ENCODE measurements at places on chromosomes 2 and 18.

DNA sequence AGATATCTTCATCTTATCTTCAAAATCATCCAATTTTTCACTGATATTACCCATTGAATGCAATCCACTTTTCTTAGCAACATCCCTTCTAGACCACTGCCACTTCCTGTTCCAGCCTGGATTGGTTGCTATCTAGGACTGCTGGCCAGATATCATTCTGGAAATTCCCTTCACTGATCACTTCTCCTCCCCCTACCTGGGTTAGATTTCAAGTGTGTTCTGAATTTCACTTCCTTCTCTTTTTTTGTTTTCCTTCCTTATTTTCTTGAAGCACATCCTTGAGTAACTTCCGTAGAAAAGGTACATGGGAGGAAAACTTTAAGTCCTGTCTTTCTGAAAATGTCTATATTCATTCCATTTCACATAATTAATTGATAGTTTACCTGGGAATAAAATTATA is 82.0 kb upstream of the IL1R2 start:
- DNase-seq = no peak

- no peak for DNase-seq
Measured at GRCh38 chr2:238104691-238105371, 4.7 kb downstream of the ESPNL start.

- no peak for DNase-seq
Measured at GRCh38 chr18:62284637-62285036, 40.5 kb upstream of the TNFRSF11A start.

DNA sequence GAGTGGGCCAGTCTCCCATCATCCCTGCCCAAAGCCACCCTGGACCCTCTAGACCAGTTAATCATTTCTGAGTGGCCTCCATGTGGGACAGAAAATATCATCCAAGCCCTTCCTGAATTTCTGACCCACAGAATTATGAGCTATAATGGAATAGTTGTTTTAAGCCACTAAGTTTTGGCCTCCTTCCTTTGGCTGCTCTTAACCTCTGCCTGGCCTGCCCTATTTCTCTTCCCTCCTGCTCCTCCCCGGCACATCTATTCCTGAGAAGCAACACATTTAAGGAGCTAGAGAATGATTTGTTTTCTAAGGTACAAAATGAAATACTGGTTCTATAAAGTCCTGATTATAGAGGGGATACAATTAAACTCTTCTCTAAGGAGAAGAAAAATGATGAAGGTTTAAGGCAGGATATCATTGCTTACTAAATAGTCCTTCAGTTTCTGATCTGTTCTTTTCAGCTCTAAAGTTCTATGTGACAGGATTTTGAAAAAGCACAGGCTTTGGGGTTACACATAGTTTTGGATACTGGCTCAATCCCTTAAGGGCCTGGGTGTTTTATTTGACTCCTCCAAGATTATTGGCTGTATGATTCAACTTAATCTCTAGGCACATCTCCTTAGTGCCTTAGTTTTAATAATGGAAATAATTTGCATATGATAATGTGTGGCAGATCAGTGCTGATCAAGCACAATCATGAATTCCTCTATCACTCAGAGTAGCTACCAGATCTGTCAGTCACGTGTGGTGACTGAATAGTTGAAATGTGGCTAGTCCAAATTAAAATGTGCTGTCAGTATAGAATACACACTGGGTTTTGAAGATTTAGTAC is 240.3 kb downstream of the VAPA start:
- DNase-seq = no peak

GRCh38 chr2:27378096-27378808 is 2.3 kb downstream of the ZNF513 start:
- no peak for DNase-seq

- no peak for DNase-seq
Measured at GRCh38 chr2:107712857-107713256, 113.8 kb upstream of the RGPD4 start.

- no peak for DNase-seq
Measured at GRCh38 chr2:86225581-86225980, 26.3 kb downstream of the MRPL35 start.

GRCh38 chr18:13366131-13366530 is 147.6 kb downstream of the LDLRAD4 start:
- peak; percentile 20 for DNase-seq

- DNase-seq = peak; percentile 23
Measured at GRCh38 chr2:203484266-203485112, 50.6 kb downstream of the RAPH1 start.

- no peak for DNase-seq
Measured at GRCh38 chr2:103880081-103880834, 973.7 kb upstream of the POU3F3 start.

DNA sequence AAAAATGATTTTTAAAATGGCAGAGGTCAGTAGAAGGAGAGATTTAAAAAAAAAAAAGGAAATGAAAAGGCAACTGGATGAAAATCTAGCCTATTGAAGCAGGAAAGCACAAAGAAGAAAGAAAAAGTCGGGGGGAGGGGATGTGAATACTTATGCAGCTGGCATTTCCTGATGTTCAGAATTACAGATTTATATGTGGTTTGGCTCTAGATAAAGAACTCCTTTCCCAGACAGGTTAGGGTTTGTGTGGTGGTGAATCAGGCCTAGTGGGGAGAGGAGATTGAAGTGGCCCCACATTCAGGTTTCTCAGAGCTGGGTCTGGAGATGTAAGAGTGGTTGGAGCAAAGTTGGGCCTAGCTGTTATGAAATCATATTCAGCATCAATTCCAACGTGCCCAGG is 394.4 kb downstream of the FIGN start:
- DNase-seq = no peak

- DNase-seq = no peak
Measured at GRCh38 chr2:193279361-193279760, 1084.6 kb upstream of the TMEFF2 start.

DNA sequence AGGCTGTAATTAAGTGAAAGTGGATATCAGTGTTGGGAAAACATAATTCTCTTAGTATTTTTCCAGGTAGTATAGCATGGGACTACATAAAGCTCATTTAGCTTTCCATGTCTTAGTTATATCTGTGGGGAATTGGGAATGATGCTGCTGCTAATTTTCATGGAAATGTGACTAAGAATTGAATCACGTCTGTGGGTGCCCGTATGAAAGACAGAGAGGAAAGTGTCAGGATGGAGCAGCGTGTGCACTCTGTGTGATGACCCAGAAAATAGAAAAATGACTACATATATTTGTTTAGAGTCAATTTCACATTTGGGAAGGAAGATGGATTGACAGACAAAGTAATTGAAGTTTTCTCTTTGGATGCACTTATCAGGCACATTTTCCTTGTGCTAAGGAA is 212.1 kb downstream of the PTPRM start:
- no peak for DNase-seq

DNA sequence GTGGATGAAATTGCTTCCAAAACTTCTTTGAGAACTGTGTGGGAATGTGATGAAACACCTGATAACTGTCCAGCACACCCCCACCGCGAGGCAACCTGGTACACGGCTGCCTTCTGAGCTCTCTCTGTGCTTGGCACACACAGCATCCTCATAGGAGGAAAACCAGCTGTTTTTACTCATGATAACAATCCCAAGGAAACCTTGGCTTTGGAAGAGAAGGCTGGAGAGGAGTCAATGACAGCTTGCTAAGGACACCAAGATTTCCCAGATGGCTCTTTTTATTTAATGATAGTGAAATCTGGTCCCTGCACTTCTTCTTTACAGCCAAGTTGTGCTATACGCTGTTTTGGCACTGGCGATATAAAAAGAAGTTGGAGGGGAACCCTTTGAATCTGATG is 232.5 kb upstream of the FN1 start:
- no peak for DNase-seq

DNA sequence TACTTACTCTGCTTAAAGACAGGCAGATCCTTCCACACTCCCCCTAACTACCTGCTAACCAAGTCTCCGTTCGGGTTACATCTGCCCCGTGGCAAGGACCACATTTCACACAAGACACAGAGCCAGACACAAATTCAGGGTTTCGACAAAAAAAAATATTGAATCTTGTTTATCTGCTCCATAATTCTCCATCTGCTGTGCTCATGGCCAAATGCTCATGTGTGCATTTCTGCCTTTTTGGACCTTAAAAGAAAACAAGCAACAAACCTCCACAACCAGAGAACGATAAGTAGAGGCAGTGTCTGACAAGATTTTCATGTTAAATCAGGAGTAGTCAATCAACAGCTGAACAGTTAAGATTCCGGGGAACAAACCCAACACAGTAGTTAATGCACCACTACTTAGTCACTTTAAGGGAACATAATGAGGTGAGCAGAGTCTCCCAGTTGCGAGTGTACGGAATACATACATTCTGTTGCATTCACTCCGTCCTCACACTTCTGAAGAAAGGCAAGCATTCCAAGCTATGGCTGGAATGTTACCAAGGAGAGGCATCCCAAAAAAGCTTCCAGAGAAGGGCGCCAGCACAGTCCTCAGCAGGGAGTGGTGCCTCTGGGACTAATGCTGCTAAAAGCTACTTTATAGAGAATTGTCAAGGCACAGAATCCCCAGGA is 121.0 kb downstream of the ANKRD44 start:
- peak; percentile 16 for DNase-seq

DNA sequence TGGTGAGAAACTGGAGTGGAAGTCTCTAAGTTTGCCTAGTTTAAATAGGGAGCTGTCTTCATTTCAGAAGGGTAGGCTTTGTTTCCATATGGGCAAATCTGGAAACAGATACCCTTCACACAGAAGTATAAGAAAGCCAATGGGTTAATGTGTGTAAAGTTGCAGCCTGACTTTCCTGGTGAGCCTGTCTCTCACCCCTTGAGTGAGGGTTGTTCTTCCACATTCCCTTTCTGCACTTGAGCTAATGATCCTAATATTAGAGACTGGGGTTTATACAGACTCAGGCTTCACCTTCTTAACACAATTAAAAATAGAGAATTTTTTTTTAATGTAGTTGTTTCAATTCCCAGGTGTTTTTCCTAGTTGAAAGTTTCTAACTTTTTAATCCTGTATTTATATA is 108.6 kb upstream of the EML6 start:
- DNase-seq = no peak

- DNase-seq = no peak
Measured at GRCh38 chr18:55085557-55086285, 126.5 kb upstream of the CCDC68 start.

DNA sequence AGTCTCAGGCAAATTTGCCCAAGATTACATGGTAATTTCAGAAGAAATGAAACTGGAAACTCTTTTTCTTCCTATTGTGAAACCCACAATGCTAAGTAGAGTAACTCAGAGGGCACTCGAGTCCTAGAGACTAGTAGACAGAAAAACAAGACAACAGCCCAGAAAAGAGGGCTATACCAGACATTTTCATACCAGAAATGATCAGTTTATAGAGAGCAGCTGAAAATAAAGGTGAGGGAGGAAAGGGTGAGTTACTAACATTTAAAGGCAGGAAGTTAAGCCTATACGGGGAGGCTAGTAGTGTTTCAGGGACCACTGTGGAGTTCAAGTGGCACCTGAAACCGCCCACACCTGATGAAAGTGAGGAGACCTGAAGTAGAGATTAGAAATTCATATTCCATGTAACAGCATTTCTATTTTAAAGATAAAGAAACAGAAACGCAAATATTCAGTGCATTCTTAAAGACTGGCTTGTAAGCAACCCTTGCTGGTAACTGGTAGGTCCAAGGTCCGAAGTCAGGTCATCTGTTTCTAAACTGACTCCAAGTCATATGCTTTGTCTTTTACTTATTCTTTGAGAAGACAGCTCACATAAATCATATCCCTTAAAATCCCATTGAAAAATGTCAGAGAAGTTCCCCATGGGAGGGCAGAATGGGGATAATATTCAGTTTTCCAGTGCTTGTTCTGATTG is 145.1 kb upstream of the ITGB6 start:
- no peak for DNase-seq

GRCh38 chr2:73203055-73203681 is 794 bp downstream of the NOTO start:
- DNase-seq = no peak

GRCh38 chr2:240468303-240469238 is 33.1 kb downstream of the GPC1 start:
- no peak for DNase-seq

GRCh38 chr2:205679410-205680009 is 2.8 kb upstream of the NRP2 start:
- DNase-seq = no peak

DNA sequence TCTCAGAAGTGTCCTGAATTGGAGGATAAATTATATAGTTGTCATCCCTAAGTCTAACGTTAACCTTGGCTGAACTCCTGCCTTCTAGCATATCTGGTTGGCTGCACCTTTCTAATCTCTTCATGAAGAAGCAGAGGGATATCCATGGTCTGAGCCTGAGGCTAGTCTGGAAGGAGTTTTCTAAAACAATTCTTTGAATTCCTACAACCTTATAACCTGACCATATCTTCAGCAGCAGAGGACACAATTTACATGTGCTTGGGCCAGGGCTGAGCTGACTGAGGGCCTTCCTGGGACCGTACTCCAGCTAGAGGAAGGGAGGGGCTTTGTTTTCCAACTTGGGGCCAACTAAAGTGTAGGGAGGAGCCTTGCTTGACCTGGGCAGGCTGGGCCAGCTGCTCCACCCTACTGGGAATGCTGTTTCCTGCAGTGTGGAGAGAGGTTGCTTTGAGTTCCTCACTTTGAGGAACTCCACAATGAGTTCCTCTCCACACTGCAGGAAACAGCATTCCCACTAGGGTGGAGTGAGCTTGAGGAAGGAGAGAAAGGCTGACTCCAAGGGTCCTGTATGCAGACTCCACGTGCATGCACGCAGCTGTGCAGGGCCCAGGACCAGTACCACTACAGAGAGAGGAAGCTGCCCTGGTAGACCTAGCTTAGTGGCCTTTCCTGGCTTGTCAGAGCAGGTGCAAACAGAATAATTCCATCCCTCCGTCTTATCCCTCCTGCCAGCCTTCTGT is 19.6 kb downstream of the CEP68 start:
- DNase-seq = no peak

DNA sequence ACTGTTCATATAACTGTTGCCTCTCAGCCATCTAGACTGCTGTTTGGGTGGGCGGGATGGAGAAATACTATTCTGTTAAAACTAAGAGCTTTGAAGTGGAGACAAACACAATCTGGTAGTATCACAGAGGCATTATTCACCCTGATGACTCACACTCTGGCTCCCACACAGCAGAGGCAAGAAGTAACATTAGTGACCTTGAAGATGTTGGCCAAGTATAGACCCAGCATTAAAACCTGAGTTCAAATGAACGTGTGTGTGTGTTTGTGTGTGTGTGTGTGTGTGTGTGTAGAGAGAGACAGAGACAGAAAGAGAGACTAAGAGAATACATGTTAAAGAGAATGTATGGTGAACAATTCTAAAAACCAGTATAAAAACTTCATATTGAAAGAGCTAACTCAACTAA is 22.5 kb upstream of the ACVR1 start:
- DNase-seq = no peak

- no peak for DNase-seq
Measured at GRCh38 chr2:50769406-50770181, 262.3 kb downstream of the NRXN1 start.

DNA sequence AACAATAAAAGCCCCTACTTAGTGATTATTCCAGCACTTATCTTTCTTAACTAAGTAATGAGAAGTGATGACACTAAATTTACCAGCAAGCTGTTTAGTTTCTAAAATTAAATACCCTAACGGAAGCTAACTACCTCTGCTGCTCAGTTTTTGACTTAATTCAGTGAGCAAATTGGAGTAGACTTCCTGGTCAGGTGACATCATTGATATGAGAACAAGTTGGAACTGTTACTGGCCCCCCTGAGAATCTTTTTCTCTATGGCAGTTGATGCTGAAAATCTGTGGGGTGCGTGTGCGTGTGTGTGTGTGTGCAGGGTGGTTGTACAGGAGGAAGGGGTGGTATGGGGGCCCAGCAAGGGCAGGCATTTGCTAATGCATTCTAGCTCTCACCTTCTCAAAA is 35.5 kb upstream of the BMP10 start:
- DNase-seq = no peak

- DNase-seq = no peak
Measured at GRCh38 chr2:174325373-174326160, 9.2 kb upstream of the SP9 start.

GRCh38 chr2:215888680-215889079 is 124.7 kb downstream of the MREG start:
- no peak for DNase-seq

Data from NT2/D1 (cell line).